ENCODE measurements at places on chromosomes 1 and 21. TPM values are rescaled to one million over a fixed set of nuclear protein-coding genes. Genes with fewer than 3 reads are reported as not detected.
A peak's percentile ranks its signal among the peaks of the same experiment; 100 is the strongest.

RAP1GAP gene
- not detected for total RNA-seq

BRDT gene
- total RNA-seq: not detected

DNA sequence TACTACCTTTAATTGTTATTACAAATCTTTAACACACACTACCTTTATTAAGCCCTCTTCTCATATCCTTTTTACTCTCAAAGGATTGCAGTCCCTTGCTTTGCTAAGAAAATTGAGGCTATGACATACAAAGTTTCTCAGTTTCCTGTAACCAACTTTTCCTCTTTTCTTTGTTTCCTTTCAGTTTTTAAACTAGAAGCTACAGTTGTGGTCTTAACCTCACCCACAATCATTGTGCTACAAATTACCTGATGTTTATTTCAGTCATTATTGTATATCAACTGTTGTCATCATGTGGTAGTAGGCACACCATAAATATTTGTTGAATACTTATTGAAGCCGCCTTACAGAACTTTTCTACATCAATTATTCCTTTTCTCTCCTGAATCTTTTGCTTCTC is 51.8 kb downstream of the SLAMF6 start:
- H3K36me3 ChIP-seq: peaks cover 4% of the 10 kb centered on the region
- peaks cover 23% of the 10 kb centered on the region for H3K4me1 ChIP-seq
- H3K27ac ChIP-seq: no peak overlapping the region
- H3K4me3 ChIP-seq: no peak overlapping the region

DNA sequence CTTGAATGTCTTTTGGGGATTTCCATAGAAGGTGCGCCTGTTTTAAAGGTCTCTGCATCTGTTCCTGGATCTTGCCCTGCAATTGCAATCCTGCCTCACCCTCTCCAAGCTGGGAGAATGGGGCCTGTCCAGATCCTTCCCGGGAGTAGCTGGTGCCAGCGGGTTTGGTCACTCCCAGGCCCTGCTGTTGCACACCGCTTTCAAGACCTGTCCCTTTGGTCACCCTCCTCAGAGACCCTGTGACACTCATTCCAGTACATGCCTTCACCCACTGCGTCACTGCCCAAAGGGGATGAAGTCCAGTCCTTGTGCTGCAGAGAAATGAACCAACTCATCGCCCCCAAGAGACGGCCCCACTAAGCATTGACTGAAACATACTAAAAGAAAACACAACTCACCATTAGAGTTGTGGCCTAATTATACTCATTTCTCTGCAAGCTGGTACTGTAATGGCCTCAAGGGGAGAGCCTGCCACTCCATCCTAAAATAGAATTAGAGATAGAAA is 1.9 kb upstream of the IRF2BP2 start:
- H3K27ac ChIP-seq: peak overlapping the region; percentile 96
- peaks cover 37% of the 10 kb centered on the region for H3K4me1 ChIP-seq
- peaks cover 18% of the 10 kb centered on the region for H3K36me3 ChIP-seq
- H3K27me3 ChIP-seq: no peaks in the 10 kb centered on the region

- H3K4me3 ChIP-seq: no peak overlapping the region
- H3K27me3 ChIP-seq: peaks cover 3% of the 10 kb centered on the region
- no peak for DNase-seq
- H3K27ac ChIP-seq: peak overlapping the region; percentile 28
- peaks cover 24% of the 10 kb centered on the region for H3K4me1 ChIP-seq
These were observed 43.2 kb downstream of the ELK4 start for GRCh38 chr1:205588636-205589035.
